ENCODE measurements at places on chromosomes 7 and 10.

DNA sequence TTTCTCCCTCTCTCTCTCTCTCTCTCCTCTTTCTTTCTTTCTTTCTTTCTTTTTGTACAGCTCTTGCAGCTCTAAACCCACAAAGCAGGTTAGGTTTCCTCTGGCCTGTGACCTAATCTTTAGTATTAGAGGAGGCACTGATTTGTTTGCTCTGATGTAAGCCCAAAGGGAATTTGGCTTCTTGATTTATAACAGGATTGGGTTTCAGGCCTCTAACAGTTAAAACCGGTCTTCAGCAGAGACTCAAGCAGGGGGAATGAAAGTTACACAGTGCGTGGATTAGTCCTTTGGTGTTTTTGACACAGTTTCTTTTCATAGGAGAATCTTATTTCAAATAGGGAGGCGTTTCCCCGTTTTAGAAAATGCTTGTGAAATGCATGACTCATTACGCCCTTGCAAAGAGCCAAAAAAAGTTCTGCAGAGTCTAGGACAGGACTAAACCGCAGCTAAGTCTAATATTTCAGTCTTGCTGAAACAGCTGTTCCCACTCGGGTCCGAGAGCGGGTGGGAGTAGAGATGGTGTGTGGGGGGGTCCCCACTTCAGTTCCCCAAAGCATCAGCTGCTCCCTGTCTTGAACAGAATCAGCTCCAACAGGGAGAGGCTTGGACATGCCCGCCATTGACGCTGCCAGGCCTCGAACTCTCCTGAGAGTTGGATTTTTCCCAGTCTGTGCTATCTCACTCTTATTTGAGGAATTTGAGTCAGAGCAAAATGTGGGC, 296.5 kb upstream of the PITRM1 start:
- peak; percentile 18 for DNase-seq

DNA sequence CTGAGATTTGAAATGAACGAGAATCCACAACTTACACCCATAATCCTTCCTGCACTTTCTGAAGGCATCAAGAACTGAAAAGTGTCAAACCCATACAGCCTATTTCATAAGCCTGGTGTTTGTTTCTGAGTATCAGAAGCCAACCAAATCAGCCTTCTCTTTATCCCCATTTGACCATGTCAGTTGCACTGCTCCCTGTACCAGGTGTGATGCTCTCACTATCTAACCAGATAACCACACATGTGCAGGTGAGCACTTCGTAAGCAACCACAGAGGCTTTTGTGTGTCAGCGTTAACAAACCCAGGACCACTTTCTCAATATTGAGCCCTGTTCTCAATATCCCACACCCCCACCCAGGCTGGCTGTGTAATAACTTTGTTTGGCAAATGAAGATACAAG, 114.4 kb downstream of the DOCK4 start:
- no peak for DNase-seq

GRCh38 chr7:3138997-3139396, 95.3 kb upstream of the CARD11 start:
- no peak for DNase-seq

- no peak for DNase-seq
These were observed 69.1 kb downstream of the SCRN1 start for GRCh38 chr7:29920491-29920890.

GRCh38 chr7:143289421-143289820, 1.3 kb downstream of the CASP2 start:
- peak; percentile 39 for DNase-seq

All from hematopoietic multipotent progenitor cell treated with erythropoietin and hydrocortisone succinate and interleukin-3 and kit ligand, for 6 days (in vitro differentiated cells).